ENCODE measurements at places on chromosomes 1 and 21.
A peak's percentile ranks its signal among the peaks of the same experiment; 100 is the strongest.

GRCh38 chr1:163774401-163774945, 452.7 kb downstream of the NUF2 start:
- no peak for DNase-seq

DNA sequence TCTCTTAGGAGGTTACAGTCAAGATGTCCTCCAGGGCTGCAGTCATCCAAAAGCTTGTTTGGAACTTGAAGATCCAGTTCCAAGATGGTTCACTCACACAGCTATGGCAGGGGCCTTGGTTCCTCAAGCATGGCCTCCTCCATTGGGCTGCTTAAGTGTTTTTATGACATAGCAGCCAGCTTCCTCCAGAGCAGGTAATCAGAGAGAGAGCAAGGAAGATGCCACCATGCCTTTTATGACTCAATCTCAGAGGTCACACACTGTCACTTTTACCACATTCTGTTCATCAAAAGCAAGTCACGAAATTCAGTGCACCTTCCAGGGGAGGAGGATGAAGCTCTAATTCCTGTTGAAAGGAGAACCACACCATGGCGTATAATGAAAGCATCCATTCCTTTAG, 17.1 kb downstream of the ELAPOR1 start:
- no peak for DNase-seq

- no peak for DNase-seq
Observed at GRCh38 chr1:153652805-153653500, 5.5 kb upstream of the SNAPIN start.

- peak; percentile 23 for DNase-seq
Observed at GRCh38 chr1:172662464-172663109, 3.7 kb downstream of the FASLG start.

DNA sequence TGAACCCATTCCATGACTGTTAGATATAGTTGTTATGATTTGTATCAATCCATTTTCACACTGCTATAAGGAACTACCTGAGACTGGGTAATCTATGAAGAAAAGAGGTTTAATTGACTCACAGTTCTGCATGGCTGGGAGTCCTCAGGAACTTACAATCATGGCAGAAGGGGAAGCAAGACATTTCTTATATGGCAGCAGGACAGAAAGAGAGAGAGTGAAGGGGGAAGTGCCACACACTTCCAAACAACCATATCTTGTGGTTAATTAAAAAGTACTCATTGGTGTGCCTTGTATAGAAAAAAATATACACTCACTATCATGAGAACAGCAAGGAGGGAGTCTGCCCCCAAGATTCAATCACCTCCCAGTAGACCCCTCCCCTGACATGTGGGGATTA, 137.6 kb upstream of the NBPF11 start:
- no peak for DNase-seq

- no peak for DNase-seq
Observed at GRCh38 chr1:2160451-2161300, 33.9 kb downstream of the FAAP20 start.

- no peak for DNase-seq
Observed at GRCh38 chr1:83692524-83693381, 306.2 kb downstream of the TTLL7 start.

DNA sequence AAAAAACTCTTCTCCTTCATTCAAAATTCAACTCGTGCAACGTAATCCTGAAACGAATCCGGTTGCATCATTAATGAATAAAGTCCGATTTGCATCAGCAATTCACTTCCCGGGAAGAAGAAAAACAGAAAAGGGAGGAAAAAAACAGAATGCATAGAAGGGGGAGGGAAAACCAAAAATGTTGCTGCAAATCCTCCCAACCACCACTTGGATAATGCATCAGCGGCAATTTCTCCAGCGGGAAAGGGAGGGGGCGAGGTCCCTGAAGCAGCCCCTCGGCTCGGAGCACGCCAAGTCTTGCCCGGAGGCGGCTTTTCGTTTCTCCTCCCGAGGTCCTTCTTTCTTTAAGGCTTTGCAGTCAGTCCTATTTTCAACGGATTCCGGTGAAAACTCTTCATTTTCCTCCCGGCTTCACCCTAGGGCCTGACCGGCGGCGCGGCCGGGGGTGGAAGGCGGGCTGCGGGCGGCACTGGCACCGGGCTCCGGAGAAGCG, 723 bp downstream of the CDC42BPA start:
- peak; percentile 46 for DNase-seq

DNA sequence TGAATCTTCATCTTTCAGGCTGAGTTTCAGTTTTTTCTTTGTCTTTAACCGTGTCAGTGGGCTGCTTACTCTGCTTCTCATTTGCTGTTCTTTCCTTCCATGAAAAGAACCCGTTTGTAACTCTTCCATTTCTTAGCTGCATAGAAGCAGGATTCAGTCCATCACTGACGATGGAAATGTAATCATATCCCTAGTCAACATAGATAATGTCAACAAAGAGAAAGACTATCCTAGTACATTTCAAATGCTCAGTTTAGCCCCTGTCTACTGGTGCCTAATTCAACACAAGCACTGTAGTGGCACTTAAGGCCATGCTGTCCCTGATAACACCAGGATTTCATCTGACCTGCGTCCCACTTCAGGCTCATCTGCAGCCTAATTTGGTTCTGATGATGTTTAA, 376 bp downstream of the GBP1 start:
- DNase-seq: no peak

GRCh38 chr21:19018529-19018928, 614.9 kb upstream of the TMPRSS15 start:
- no peak for DNase-seq

DNA sequence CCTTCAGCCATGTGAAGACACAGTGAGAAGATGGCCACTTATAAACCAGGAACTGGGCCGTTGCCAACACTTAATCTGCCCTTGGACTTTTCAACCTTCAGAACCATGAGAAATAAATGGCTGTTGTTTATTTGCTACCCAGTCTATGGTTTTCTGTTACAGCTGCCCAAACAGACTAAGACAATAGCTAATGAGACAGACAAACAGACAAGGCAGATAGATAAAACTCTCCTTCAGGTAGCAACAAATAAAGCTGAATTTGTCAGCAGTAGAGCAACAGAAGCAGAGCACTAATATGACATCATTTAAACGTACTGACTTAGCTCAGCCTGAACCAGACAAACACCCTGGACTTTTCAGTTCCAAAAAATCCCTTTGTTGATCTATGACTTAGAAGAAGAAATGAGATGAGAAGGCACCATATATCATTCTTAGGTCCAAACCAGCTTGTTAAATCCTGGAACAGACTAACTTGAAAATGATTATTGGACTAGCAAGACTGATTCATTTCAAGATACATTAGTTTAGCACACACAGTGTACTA, 27.0 kb downstream of the ZZZ3 start:
- no peak for DNase-seq

GRCh38 chr1:149925751-149926150, 1.9 kb downstream of the SF3B4 start:
- no peak for DNase-seq

GRCh38 chr1:7259955-7260354, 474.7 kb downstream of the CAMTA1 start:
- DNase-seq: no peak

DNA sequence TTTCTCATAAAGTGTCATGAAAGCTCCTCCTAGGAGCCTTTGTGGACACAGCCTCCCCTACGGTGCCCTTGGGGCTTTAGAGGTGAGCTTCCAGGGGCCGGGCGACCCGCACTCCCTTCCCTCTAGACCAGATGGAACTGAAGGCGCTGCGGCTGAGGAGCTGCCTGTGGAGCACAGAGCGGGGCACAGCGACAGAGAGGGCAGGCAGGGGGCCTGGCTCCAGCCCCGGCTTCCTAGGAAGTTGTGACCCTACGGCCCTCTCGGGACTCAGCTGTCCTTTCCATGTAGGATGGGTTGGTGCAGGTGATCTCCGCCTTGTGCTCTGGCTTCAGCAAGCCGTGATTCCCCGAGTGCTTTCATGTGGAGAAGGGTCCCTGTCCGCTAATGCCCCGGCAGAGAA, 23.6 kb upstream of the NEK2 start:
- no peak for DNase-seq

GRCh38 chr1:116433275-116434257, 60.5 kb downstream of the ATP1A1 start:
- no peak for DNase-seq

DNA sequence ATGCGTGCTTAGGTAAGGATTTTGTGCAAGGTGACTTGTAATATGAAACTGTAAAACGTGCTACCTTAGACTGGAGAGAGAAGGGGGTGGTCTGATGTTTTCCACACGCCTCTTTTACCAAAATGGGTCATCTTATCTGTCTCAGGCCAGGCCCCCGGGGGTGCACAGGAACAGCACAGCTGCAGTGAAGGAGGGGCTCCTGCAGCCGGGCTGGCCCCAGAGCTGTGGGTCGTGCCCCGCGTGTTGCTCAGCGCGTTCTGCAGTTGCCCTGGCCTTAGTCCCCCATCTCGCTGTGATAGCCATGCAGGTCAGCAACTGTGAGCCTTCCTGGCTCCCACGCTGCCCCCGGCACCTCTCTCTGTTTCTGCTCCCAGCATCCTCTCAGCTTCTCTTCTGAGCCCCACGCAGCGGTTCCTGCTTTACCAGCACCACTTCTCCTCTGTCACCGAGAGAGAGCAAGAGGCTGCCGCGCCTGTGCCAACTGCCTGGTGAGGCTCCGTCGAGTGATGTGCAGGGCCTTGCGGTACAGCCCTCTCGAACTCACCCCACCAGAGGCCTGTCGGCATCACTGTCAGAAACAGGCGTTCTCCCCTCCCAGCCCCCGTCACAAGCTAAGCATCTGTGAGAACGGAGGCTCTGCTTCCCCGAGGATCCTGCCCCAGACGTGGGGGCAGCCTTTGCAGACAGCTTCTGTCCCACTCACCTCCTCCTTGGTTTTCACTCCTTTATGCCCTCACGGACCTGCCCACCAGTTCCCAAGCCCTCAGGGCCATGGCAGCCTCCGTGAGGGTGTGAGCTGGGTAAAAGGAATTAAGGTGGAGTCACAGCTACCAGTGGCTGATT, 73.3 kb downstream of the ADARB1 start:
- DNase-seq: no peak

DNA sequence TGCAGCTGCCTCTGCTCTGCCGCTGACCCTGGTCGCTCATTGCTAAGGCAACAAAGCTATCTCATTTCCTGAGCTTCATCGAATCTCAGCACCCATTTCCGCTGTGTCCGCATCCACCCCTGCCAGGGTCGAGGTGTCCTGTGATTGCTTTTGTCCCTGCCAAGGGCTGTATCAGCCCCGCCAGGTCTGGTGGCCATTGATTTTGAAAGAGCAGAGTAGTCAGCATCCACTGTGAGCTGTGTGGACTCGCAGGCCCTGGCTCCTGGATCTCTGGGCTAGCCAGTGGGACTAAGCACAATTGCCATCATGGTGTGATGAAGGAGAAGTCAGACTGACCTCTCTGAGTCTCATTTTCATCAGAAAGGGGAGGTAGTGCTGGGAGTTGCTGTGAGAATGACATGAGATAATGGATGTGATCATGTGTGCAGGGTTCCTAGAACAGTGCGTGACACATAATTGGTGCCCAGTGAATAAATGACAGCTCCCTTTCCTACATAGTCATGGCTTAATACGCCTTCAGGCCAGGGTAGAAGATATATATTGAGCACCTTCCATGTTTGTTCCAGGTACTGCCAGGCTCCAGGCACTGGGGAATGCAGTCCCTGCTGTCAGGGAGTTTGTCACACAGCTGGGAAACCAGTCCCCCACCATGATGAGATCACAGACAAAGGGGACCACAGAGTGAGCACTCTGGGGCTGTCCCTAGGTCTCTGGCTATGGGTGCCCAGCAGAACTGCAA, 32.1 kb downstream of the NAV1 start:
- no peak for DNase-seq

GRCh38 chr1:241611063-241611462, 29.1 kb downstream of the CHML start:
- DNase-seq: no peak

- DNase-seq: no peak
Observed at GRCh38 chr1:92820551-92820950, 11.3 kb upstream of the RPL5 start.

GRCh38 chr1:226407199-226407496, 745 bp downstream of the PARP1 start:
- no peak for DNase-seq

- no peak for DNase-seq
Observed at GRCh38 chr1:113073479-113073950, 517 bp downstream of the LRIG2 start.

GRCh38 chr1:17207966-17208418, 3.1 kb downstream of the PADI1 start:
- peak; percentile 74 for DNase-seq

GRCh38 chr21:44933199-44933917, 6.5 kb upstream of the SLX9 start:
- DNase-seq: no peak

- DNase-seq: no peak
Observed at GRCh38 chr1:19557609-19558051, 72.3 kb upstream of the CAPZB start.

DNA sequence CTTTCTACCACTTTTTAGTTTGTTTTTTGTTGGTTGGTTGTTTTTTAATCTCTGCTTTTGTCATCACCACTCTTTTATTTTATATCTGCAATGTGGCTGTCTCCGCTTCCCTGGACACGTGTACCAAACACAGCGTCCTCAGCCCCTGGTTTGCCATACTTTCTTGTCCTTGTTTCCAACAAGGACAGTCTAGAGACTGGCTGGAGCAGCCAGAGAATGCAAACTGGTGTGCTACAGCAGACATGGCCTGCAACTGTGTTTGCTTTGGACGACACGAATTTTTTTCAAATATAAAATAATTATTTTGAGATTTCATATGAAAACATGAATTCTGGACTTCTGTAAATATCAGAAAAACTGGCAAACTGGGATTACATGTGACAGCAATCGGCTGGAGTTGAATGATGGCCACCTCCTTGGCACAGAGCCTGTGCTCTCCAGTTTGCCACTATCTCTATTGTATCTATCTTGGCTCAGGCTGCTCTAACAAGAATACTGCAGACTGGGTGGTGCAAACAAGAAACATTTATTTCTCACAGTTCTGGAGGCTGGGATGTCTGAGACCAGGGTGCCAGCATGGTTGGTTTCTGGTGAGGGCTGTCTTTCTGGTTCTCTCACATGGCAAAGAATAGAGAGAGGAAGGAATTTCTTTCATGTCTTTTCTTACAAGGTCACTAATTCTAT, 34.6 kb upstream of the POU2F1 start:
- DNase-seq: no peak

DNA sequence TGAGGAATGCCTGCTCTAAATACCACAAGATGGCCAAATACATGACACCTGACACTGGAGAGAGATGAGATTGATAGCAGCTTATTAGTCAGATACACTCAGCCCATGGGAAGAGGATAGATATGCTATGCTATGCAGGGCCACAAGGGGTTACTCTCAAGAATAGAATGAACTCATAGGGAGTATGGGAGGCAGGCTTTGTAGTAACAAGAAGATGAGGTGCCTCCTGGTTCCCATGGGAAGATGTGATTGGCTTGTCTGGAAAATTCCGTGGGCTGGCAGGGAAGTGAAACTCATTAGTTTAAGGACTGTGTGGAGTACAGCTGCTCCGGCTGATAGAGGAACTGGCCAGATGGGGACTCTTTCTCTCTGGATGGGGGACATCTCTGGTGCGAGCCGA, 16.5 kb downstream of the CCDC30 start:
- DNase-seq: no peak

DNA sequence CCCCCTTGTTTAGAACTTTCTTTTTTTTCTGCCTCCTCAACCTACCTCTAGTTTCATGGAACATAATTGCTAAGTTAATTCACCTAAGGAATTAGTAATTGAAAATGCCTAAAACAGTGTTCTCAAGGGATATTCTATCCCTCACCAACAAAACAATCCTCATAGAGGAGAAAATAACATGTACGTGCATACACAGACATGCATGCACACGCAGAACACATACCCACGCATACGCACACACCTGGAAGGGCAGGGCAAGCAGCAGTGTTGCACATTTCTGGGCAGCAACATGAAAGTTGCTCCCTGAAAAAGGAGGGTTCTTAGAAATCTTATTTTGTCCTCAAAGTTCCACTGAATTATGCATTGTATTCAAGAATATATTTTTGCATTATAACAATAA, 76.6 kb downstream of the HHAT start:
- DNase-seq: no peak
